Activated naive CD4-positive, alpha-beta T cell (primary cell): ENCODE measurements at places on chromosomes 2 and 18.
A peak's percentile ranks its signal among the peaks of the same experiment; 100 is the strongest.

- no peak for DNase-seq
These were observed 116.6 kb downstream of the PTPRM start for GRCh38 chr18:7683753-7684152.

- DNase-seq, result no peak
These were observed 70.0 kb upstream of the ATIC start for GRCh38 chr2:215241791-215242305.

GRCh38 chr2:59896499-59897245 lies 656.8 kb downstream of the BCL11A start:
- DNase-seq, result no peak

- DNase-seq, result no peak
These were observed 50.6 kb downstream of the ALPK2 start for GRCh38 chr18:58578321-58578720.

DNA sequence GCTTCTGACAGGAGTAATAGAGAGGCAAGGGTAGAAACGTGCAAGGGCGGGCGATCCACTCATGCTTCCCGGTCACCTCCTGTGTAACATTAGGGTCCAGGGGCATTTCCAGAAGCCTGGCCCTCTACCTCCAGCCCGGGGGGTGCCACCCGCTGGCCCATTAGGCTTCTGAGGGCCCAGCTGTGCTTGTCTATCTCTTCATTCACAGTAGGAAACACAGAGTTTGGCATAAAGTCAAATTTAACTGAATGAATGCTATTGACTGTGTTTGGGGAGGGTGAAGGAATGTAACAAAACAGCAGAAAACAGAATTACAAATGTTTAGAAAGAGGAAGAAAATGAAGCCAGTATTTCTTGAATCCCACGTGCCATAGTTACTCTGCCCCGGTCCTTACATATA lies 112.4 kb upstream of the SLC66A3 start:
- DNase-seq, result no peak

DNA sequence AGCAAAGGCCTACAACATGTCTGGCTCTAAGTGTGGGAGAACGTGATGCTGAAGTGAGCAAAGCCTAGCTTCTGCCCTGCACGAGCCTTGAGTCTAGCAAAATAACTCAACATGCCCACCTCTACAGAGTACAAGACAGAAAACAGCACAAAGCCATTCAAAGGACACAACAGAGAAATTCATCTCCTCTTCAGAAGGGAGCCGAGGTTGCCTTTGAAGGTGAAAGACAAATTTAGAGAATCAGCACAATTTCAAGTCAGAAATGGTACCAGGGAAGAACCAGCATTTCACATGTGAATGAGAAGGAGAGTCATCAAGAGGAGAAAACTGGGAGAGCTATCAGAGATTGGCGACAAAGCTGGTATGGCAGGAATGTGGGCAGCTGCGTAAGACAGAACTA lies 21.7 kb upstream of the CYTIP start:
- DNase-seq, result no peak

GRCh38 chr18:3223356-3223755 lies 3.6 kb upstream of the MYOM1 start:
- DNase-seq, result no peak

GRCh38 chr2:216109962-216110614 lies 940 bp downstream of the XRCC5 start:
- no peak for DNase-seq

DNA sequence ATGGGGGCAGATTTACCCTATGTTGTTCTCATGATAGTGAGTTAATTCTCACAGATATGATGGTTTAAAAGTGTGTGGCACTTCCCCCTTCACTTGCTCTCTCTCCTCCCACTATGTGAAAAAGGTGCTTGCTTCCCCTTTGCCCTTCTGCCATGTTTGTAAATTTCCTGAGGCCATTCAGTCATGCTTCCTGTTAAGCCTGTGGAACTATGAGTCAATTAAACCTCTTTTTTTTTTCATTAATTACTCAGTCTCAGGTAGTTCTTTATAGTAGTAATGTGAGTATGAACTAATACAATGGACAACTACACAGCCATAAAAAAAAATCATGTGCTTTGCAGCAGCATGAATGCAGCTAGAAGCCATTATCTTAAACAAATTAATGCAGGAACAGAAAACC lies 118.5 kb downstream of the CALCRL start:
- DNase-seq, result no peak

GRCh38 chr2:62199392-62200125 lies 3.6 kb downstream of the B3GNT2 start:
- no peak for DNase-seq

DNA sequence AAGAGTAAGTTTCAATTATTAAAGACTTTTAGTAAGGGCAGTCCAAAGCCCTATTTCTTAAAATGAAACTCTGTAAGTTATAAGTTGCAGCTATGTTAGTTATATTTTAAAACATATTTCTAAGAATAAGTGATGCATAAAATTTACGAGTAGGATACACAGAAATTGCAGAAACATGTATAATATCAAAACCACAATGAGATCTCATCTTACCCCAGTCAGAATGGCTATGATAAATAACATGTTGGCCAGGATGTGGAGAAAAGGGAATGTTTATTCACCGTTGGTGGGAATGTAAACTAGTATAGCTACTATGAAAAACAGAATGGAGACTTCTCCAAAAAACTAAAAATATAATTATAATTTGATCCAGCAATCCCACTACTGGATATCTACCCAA lies 201.2 kb downstream of the CBLN2 start:
- no peak for DNase-seq

- no peak for DNase-seq
These were observed 23.1 kb upstream of the KLF7 start for GRCh38 chr2:207188626-207189419.

- DNase-seq, result no peak
These were observed 276.1 kb downstream of the RDH14 start for GRCh38 chr2:18284331-18284730.

GRCh38 chr18:70450426-70451253 lies 161.8 kb downstream of the SOCS6 start:
- no peak for DNase-seq

- no peak for DNase-seq
These were observed 52.9 kb downstream of the MRPL33 start for GRCh38 chr2:27824401-27824800.

- peak; percentile 10 for DNase-seq
These were observed 1.9 kb downstream of the CTLA4 start for GRCh38 chr2:203869223-203870042.

GRCh38 chr2:78397198-78397597 lies 628.3 kb upstream of the REG3G start:
- no peak for DNase-seq

DNA sequence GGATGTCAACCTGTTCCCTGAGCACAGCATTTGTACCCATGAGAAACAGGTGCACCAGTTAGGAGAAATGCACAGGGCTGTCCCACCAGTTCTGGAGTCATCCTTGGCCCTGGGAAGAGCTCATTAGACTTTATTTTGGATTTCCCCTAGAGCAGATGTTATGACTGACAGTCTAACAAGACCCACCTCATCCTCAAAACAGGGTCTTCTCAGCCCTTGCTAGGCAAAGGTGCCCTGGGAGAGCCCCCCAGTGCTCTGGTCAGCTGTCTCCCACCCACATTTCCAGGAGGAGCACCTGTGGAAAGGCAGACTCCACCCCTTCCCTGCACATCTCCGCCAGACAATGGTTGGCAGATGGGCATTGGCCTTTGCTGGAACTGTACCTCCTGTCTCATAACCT lies 5.7 kb upstream of the SP100 start:
- DNase-seq, result no peak

DNA sequence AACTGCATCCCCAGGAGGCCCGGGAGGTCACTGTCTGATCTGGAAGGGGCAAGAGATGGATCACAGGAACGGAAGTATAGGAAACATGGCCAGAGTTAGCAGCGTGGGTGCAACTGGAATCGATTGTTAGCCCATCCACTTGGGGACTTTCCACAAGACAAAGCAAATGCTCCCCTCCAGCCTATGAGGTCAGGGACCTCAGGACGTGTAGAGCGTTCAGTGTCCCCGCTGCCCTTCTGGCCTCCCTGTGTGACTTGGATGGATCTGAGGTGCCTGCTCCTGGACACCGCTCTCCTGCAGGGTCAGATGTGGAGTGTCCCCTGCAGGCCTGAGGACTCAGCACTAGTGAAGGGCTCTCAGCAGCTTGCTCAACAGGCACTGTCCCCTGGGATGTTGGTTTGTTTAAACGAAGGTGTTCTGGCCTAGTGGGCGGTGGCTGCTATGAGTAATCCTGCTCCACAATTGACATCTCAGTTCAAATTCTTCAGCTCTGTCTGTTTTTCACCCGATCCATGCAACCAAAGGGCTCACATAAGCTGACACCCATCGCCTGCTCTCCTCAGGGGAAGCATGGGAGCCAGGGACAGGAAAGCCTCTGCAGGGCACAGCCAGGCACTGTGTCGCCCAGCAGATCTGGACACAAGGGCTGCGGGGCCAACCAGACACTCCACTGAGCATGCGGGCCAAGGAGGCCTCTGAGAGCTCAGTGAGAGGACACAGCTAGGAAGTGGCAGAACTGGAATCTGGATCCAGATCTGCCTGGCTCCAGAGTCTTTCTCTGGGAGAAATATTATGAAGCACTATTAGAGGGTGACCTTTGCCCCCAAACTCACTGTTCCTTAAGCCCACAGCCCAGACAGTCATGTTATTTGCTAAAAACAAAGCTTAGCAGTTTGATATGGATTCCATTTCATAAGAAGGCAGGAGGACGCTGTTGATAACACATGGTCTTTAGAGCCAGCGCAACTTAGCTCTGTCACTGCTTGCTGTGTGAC lies 78.5 kb downstream of the RHOB start:
- no peak for DNase-seq

GRCh38 chr2:64086347-64087082 lies 57.7 kb downstream of the PELI1 start:
- DNase-seq, result no peak

DNA sequence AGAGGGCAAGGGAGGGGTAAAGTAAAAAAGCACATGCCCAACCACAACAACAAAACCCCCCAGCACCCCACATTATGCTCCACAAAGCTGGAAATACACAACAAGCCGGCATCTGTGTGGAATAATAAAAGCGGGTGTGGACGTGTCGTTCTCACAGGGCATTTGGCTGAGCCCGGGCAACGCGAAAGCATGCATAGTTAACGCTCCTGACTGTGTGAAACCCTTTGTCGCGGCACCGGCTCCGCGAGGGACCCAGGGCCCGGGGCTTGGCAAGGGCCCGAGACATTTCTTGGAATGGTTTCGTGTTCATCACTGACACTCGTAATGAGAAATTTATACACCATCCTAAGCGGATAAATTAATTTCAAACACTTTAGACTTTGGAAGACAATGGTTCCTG lies 165.6 kb downstream of the INHBB start:
- no peak for DNase-seq

GRCh38 chr2:239323447-239323846 lies 77.4 kb downstream of the HDAC4 start:
- no peak for DNase-seq

DNA sequence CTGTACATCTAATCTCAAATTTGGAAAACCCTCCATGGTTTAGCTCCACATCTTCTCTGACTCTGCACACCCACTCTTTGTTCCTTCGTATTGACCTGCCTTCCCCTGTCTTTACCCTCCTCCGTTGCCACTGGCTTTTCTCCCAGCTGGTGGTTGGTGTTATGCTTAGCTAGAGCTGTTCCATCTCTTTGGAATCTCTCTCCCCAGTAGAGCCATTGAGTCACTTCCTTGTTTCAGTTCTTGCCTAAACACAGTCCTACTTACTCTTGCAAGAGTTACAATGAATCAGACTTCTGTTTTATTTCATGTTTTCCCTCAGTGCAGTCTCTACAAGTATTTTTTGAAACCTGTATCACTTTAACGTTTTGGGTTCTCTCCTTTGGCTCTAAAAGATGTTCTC lies 263.9 kb downstream of the LTBP1 start:
- no peak for DNase-seq

DNA sequence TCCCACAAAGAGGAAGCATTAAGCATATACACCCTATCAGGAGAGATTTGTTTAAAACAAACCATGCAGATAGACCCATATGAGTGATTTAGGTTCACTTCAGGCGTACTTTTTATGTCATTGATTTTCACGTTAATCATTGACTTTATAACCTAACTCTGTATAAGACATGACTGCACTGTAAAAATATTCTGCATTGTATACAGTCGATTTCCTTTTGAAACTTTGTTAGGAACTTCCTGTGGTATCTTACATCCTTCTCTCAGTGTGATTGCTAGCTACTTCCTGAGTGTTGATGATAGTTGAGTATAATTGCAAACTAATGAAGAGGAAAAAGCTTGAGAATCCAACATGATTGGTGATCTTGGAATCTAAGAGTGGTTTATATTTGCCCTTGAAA lies 69.4 kb downstream of the XIRP2 start:
- no peak for DNase-seq

GRCh38 chr2:198314559-198315153 lies 510.3 kb downstream of the PLCL1 start:
- no peak for DNase-seq

DNA sequence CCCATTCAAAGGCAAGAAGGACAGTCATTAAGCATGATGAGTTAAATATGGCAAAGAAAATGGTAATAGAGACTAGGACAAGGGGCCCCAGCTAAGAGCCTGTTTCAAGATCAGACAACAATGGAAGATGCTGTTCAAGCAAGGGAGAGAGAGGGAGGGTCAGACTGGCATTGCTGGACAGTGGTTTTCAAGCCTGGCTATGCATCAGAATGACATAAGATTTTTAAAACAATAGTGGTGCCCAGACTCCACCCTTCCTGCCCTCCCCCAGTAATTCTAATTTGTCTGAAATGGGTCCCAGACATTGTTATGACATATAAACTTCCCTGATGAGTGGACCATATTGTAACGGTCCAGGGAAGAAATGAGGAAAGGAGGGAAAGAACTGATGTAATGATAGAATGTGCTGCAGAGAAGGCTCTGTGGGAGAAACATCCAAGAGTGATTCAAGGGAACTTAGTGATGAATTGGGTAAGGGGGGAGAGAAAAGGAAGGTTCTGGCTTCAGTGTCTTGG lies 112.9 kb upstream of the TRIB2 start:
- DNase-seq, result no peak

GRCh38 chr18:37242091-37242490 lies 323.5 kb downstream of the CELF4 start:
- DNase-seq, result no peak

DNA sequence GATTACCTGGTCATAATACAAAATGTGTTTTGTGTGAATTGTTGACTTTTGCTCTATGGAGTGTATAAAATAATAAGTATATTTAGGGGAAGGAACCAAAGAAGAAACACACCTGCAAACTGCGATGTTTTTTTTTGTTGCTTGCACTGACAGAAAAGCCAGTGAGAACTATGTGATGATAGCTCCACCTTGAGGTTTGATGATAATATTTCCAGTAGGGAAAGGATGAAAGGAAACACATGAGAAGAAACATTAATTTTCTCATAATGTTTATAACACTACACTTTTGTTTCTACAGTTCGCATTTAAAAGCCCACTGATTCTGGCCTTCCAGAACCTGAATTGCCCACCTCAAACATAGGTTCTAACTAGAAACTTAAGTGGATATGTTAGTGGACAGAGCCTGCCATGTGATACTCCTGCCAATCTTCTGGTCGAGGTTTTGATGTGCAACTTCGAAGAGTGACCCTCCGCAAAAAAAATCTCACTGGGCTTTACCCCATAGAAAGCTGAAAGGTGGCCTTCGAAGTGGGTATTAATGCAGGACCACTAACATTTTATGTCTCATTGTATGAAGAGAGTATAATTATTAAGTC lies 476.4 kb upstream of the SPHKAP start:
- no peak for DNase-seq
